Cortex of kidney (tissue), 1 donor: ENCODE measurements at places on chromosomes 16 and 17.

- no peak for DNase-seq
These were observed 1.3 kb downstream of the USH1G start for GRCh38 chr17:74921769-74922168.

DNA sequence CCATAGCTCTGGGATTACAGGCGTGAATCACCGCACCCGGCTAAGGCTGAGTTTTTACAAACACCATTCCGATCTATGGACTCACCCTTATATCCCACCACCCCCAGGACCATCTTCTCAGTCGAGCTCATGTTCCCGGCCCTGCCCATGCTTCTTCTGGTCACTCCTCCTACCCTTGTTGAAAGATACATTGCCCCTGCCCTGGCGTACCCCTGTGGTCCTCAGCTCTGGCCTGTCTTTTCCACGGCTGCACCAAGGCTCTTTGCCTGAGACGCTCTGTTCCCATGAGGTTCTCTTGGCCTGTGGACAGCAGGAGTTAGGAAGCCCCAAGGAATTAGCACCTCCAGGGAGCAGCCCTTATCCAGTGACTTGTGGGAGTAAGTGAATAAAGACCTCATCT is 379.4 kb upstream of the TNRC6C start:
- no peak for DNase-seq

DNA sequence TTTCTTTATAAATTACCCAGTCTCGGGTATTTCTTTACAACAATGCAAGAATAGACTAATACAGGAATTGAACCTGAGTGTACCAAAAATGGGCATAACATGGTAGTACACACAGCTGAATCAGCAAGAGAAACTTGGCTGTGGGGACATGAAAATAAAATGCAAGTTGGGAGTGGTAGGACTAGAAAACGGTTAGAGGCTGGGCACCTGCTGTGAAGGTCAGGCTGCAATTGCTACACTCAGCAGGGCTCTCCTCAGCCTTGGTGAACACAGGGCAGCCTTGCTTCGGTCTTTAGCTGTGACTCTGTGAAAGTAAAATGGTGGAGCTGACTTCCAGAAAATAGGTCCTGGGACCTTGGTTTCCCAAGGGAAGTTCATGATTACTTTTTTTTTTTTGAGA is 45.6 kb downstream of the CNGB1 start:
- DNase-seq, result no peak

DNA sequence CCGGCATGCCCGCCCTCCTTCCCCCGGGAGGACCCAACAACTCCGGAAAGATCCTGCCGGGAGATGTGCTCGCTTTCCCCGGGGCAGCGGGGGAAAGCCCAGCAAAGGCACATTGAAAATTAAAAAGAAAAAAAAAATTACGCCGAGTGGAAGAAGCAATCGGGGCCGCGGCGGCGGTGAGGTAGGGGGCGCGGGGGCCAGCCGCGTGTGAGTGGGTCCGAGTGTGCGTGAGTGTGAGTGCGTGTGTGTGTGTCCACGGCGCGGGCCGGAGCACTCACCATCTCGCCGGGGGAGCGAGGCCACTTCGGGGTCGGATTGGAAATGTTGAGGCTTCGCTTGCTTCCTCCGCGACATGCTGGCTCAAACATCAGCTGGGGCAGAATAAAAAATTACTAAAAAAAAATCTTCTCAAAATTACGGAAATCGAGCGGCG is at the start of gene SALL1:
SALL1 (minus strand) TSS at position 383 of the 433 bp plus-strand sequence; CDS start at position 354, 29 bp downstream.
- DNase-seq, result no peak

GRCh38 chr17:60439501-60439900 is 17.2 kb downstream of the CHCT1 start:
- no peak for DNase-seq

DNA sequence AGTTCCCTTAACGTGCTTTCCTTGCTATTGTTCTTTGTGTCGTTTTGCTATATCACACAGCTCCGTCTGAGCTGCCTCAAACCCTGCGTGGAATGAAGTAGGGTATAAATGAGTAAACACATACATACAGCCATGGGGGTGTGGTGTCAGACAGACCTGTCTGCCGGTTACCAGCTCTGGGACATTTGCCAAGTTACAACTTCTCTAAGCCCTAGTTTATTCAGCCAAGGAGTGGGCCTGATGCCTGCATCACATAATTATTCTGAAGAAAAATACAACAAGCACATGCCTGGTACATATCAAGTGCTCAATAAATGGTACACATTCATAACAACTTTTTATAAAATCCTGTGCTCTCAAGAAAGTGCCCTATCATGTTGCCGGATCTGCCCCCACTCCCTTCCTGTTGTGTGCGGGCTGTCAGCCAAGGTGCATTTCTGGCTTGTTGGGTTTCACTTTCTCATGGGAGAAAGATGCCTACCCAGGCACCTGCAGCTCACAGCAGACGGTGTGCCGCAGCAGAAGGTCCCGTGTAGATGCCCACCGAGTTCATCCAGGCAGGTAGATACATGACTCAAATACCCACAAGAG is 30.5 kb downstream of the SMPD3 start:
- no peak for DNase-seq

GRCh38 chr17:2937331-2938003 is 125.9 kb downstream of the OR1D5 start:
- DNase-seq, result no peak

DNA sequence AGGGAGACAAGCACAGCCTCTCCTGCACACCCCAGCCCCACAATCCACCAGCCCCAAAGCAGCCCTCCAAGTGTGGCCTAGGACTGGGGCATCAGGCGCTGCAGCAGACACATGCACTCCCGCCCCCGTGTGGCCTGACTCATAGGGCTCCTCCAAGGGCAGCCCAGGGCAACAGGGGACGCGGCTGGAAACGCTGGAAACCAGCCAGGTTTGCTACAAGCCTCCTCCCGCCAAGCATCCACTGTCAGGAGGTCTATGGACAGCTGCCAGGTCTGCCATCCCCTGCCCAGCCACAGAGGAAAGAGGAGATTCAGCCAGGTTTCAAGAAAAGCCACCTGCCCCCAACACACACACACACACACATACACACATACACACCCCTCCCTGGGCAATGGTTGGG is 25.8 kb downstream of the SRCIN1 start:
- no peak for DNase-seq

DNA sequence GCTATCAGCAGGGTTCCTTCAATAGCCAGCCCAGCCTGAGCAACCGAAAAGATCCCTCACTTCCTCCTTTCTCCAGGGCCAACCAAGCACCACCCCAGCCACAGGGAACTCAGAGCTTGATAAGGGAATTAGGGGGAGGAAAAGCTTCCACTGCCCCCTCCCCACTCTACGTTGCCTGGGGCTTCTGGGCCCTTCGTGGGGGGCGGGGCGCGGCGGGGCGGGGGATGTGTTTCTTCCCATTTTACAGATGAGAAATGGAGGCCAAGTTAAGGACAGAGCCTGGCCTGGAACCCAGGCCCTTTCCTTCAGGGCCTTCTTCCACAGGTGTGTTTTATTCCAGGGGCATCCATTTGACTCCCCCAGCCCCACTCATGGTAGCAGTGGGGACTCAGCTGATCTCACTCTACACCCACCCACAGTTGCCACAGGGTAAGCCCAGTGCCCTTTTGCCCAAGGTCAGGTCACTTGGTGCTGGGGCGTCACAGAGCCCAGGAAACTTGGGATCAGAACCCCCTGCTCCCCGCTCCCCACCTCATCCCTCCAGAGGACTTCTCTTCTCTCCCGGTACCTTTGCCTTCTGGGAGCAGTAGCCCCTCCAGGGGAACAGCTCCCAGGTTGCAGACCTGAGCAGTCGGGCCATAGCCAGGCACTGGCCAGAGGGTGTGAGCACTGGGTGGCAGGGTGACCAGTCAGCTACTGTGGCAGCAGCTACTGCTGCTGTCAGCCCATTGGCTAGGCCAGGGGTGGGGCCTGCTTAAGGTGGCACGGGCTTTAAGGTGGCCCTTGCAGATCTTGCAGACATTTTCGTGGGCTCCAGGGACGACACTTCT is at the start of gene LDHD:
LDHD (minus strand) TSS at position 700 of the 830 bp plus-strand sequence; CDS start at position 640, 60 bp downstream.
- no peak for DNase-seq

- no peak for DNase-seq
These were observed 4.2 kb downstream of the PLD6 start for GRCh38 chr17:17201907-17202306.

GRCh38 chr17:9576521-9577372 is at the start of gene CFAP52:
CFAP52 (plus strand) TSS chr17:9576642; CDS start chr17:9576696, 54 bp downstream.
- DNase-seq, result peak; percentile 17

- no peak for DNase-seq
These were observed 343.8 kb downstream of the TOX3 start for GRCh38 chr16:52203096-52203495.

DNA sequence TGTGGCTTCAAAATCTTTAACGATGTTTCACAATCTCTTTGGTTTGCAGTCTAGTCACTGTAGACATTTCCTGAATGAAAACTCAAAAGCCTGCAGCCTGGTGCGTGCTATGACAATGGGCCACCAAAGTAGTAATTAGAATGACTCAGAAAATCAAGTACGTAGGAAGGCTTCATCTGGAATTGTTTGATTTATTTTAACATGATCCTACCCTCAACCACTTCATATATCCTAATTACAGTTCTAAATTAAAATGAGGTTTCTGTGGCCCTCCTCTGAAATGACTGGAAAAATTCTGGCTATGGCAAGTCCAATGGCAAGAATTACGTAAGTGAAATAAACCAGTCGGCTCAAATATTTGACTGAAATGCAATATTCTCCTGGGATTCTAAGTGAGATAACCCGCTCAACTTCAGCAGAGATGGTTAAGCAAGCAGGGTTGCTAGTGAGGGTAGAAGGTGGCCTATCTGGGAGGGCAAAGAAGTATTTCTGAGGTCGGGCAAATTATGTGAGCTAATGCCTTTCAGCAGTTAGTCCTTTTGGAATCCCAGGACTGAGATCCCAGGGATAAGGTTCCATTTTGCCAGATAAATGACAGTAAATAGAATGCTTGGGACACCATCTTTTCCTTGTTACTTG is 145.6 kb upstream of the MYOCD start:
- DNase-seq, result no peak

- DNase-seq, result no peak
These were observed 9.4 kb upstream of the HEATR6 start for GRCh38 chr17:60087882-60088669.
